H4 (cell line): ENCODE measurements at places on chromosomes 1 and 21. TPM values are rescaled to one million over a fixed set of nuclear protein-coding genes. Genes with fewer than 3 reads are reported as not detected.

DNA sequence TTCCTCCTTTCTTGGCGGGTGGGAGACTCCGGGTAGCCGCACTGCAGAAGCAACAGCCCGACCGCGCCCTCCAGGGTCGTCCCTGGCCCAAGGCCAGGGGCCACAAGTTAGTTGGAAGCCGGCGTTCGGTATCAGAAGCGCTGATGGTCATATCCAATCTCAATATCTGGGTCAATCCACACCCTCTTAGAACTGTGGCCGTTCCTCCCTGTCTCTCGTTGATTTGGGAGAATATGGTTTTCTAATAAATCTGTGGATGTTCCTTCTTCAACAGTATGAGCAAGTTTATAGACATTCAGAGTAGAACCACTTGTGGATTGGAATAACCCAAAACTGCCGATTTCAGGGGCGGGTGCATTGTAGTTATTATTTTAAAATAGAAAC is 2.5 kb downstream of the OLIG2 start:
- DNase-seq: no peak

GRCh38 chr1:52677076-52677806 is 20.9 kb downstream of the COA7 start:
- DNase-seq: no peak

DNA sequence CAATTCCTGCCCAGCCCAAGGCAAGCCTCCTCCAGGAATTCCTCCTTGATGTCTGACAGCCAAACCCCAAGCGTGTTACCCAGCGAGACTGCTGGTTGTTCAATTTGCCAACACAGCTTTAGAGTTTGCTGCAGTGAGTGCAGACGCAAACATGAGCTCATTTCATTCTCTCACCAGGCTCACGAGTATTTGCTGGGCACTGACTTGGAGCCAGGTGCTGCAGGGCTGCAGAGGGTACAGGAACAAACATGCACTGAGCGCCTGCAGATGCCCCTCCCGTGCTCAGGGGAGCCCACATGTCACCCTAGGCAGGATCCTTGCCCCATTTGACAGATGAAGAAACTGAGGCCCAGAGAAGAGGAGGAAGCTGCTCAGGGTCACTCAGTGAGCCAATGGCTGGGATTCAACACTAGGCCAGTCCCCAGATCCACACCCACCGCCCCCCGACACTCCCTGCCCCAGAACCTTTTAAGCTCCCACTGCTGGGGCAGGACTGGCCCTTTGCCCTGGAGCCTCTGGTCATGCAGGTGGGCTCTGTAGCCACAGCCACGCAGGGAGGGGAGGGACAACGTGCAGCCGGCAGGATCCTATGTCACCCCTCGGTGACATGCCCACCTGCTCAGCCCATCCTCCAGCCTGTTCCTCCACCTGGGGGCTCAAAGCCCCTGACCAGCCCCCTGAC is 363.7 kb downstream of the MATN1 start:
- DNase-seq: no peak

DNA sequence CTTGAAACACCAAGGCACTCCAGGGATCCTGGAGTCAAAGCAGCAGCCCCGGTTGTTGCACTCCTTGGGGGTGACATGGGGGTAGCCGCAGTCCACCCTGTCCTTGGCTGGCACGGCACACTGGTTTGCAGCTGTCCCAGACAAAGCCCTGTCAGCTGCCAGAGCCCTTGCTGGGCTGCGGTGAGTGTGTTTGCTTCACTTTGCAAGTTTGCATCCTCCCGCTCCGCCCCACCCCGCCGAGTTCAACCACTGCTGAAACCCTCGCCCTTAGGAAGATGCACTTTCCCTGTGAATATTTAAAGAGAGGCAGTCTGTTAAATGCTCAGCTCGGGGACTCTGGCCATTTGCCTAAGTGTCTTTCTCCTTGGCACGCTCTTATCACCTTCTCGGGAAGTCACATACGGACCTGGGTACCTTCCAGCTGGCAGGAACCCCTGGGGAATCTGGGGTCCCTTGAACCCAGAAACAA is 1.7 kb downstream of the TFF3 start:
- DNase-seq: no peak

GRCh38 chr21:45866551-45866950 is 115.0 kb upstream of the COL6A1 start:
- no peak for DNase-seq

DNA sequence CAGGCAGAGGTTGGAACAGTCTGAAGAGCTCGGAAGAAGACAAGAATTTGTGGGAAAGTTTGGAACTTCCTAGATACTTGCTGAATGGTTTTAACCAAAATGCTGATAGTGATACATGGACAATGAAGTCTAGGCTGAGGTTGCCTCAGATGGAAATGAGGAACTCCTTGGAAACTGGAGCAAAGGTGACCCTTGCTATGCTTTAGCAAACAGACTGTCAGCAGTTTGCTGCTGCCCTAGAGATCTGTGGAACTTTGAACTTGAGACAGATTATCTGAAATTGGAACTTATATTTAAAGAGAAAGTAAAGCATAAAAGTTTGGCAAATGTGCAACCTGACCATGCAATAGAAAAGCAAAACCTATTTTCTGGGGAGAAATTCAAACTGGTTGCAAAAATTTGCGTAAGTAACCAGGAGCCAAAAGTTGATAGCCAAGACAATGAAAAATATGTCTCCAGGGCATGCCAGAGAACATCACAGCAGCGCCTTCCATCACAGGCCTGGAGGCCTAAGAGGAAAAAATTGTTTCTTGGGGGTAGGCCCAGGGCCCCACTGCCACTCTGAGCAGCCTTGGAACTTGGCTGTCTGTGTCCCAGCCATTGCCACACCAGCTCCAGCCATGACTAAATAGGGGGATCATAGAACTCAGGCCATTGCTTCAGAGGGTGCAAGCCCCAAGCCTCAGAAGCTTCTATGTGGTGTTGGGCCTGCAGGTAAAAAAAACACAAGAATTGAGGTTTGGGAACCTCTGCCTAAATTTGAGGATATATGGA is 675.3 kb downstream of the LTN1 start:
- DNase-seq: no peak

GRCh38 chr1:158942490-158942889 is 11.1 kb downstream of the PYHIN1 start:
- DNase-seq: no peak

Gene CATSPERE
- total RNA-seq: not detected in 2 replicates
